ENCODE measurements at places on chromosomes 4 and X.

DNA sequence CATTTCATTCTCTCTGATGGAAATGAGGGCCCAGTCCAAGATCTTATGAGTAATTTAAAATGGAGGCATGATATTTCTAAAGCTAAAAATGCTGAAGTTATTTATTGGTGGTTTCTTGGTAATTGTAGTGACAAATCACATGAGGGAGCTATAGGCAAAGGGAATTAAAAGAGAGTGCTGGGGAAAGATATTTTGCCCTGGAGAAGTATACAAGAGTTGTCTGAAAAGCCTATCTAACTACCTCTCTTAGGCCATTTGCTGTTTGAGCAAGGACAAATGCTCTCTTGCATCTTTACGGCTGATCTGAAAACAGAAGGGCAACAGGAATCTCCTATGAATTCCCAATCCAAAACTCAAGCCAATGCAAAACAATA lies 89.4 kb downstream of the FMR1NB start:
- no peak for DNase-seq

DNA sequence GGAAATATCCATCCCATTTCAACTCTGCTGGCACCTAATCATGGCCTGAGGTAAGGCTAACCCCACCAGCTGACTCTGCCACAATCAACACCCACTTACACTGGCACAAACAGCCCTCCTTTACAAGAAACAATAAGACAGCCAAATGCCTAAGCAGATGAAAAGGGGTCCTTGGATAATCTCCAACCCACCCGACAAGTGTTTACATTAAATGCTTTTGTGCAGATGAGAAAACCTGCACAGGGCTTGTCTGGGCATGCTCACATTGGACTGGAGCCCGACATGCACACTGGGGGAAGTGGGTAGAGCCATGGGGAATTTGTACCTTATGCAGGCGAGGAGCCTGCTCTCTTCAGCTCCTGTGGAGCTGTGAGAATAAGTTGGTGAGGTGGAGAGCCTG lies 138.9 kb upstream of the ITM2A start:
- DNase-seq = no peak

DNA sequence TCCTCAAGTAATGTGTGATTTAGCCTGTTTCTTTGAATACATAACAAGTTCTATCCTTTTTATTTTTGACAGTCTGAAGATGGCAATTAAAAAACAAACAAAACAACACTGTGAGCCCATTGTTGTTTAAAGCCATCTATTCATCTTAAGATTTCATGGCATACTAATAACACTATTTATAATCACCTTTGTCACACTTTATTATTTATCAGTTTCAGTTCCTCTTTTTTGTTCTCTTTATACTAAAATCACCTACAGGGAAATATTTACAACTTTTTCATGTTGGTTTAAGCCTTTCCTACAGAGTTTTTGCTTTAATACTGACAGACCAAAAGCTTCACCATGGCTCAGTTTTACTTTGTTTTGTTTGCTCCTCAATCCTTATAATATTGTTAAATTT lies 247.4 kb upstream of the CTSO start:
- no peak for DNase-seq

DNA sequence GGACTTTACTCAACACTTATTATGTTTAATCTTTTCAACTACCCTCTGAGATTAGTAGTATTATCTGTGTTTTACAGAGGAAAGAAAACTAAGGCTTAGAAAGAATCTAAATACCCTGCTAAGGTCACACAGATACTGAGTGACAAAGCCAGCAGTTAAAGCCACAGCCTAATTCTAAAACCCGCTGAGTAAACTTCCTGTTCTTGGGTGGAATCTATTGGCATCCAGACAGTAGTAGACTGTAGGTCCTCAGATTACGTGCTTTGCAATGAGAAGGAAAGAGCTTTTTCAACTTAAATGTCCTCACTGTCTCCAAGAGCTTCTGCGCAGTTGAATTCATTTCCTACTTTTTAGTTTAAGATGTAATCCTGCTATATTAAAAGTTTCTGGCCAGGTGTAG lies 126.0 kb downstream of the TENM3 start:
- DNase-seq = no peak

DNA sequence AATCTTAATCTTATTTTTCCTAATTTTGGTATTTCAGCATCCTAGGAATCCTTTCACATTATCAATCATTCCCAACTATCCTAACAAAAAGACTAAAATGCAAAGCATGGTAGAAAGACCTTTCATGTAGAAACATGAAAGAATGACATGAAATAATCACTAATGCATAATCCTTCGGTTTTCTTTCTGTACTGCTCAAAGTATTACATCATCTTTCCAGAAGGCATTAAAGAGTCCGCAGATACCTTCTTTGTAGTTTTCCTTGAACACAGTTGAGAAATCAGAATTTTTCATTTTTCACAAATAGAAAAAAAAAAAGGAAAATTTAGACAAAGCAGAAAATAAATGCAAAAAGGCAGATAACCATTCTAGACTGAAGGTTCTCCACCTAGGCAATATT lies 11.5 kb downstream of the RCHY1 start:
- DNase-seq = no peak

- no peak for DNase-seq
Measured at GRCh38 chrX:81120936-81121371, 80.8 kb downstream of the HMGN5 start.

DNA sequence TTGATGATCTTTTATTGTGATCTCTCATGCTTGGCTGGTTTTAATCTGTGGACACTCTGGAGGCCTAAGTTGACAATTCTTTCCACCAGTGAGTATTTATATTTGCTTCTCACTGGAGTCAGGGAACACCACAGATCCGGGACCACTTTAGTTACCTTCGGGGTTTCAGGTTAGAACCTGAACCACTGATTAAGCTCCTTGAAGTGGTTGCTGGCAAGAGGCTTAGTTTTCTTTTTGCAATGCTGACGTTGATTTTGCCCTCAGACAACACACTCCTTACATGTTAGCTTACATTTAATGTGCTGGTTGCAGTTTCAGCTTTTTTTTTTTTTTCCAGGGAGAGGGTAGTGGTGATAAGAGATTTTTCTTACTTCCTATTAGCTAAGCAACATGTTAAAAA lies 10.5 kb upstream of the ZNF330 start:
- no peak for DNase-seq

GRCh38 chr4:128299848-128300247 lies 12.2 kb upstream of the PGRMC2 start:
- DNase-seq = no peak

- DNase-seq = no peak
Measured at GRCh38 chrX:115350711-115351381, 61.3 kb downstream of the LUZP4 start.

GRCh38 chr4:29653221-29653620 lies 1066.9 kb upstream of the PCDH7 start:
- no peak for DNase-seq

DNA sequence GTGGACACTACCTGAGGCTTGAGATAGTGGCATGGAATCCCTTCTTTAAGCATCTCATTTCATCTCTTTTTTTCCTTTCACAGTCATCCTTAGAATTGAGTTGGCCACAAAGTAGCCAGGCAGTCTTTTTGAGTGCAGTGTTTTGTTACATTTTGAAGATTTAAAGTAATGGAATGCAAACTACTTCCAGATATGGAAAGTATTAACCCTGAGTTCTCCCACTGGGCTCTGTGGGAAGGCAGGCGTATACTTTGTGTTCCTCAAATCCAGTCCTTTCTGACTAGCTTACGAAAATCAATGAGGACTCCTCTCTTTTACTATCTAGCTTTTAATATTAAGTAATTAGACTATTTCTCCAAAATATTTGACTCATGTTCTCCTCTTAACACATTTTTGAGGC lies 29.9 kb downstream of the PCDH10 start:
- no peak for DNase-seq
